ENCODE measurements at places on chromosomes 16 and 17.
A peak's percentile ranks its signal among the peaks of the same experiment; 100 is the strongest.

- no peak for DNase-seq
Observed at GRCh38 chr16:76959166-76959565, 231.8 kb upstream of the MON1B start.

GRCh38 chr17:35514564-35514963, 22.9 kb downstream of the SLFN12L start:
- DNase-seq, result no peak

GRCh38 chr16:20871941-20872815, 28.0 kb downstream of the DCUN1D3 start:
- peak; percentile 71 for DNase-seq

- DNase-seq, result peak; percentile 62
Observed at GRCh38 chr16:57185446-57185944, 344 bp downstream of the PSME3IP1 start.

DNA sequence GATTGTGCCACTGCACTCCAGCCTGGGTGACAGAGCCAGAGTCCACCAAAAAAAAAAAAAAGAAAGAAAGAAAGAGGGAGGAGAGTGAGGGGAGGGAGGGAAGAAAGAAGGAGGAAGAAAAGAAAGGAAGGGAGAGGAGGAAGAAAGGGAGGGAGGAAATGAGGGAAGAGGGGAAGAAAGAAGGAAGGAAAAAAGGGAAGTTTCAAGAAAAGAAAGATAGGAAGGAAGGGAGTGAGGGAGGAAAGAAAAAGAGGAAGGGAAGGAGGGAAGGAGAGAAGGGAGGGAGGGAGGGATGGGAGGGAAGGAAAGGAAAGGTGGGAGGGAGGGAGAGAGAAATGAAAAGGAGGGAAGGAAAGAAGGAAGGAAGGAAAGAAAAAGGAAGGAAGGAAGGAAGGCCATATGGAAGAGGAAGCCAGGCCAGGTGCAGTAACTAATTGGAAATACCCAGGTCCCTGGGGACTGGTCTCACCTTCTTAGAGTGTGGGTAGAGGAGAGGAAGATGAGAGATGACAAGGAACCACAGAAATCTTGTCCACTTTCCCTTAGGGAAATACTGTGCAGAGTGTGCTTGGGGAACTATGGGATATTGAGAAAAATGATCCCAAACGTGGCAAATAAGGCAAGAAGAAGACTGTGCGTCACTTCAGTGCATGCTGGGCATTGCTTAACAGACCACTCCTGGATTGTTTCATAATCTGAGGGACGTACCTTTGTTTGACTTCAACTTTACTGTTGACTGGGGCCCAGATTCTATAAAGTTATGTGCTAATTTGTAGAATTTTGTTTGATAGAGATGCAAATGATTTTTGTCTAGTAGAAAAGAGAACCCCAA, 15.1 kb upstream of the CSNK2A2 start:
- DNase-seq, result no peak

GRCh38 chr16:79379095-79379494, 221.4 kb downstream of the MAF start:
- DNase-seq, result no peak

GRCh38 chr16:8380311-8380710, 210.0 kb downstream of the TMEM114 start:
- no peak for DNase-seq

- DNase-seq, result peak; percentile 70
Observed at GRCh38 chr17:45160447-45161287, 1.0 kb upstream of the HEXIM2 start.

GRCh38 chr17:74659889-74660288, 36.4 kb upstream of the CD300E start:
- DNase-seq, result no peak

DNA sequence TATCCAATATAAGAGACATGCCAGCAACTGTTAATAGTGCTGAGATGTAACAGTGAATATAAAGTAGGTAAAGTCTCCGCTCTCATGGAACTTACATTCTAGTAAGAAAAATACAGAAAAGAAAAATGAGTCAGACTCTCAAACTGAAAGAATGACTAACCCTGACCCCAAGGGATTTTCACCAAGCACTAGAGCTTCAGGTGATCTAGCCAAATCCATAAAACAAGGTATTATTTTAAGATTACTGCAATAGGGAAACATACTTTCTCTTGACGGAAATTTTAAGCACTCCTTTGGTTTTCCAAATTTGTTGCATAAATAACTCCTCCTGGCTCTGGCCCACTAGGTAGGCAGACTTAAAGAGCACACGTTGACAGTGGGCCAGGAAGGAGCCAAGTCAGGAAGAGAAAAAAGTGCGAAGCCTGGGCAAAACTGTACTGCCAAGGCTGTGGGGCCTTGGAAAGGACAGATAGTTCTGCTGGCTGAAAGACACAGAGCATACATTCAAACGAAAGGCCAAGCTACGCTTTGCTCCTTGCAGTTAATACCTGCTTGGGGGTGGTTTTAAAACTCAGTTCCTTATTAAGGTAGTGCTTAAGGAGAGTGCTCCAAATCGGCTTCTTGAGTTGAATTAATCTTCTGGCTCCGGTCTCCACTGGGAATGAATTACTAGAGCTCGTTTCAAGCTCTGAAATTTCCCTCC, 1.4 kb downstream of the GOT2 start:
- DNase-seq, result peak; percentile 24

DNA sequence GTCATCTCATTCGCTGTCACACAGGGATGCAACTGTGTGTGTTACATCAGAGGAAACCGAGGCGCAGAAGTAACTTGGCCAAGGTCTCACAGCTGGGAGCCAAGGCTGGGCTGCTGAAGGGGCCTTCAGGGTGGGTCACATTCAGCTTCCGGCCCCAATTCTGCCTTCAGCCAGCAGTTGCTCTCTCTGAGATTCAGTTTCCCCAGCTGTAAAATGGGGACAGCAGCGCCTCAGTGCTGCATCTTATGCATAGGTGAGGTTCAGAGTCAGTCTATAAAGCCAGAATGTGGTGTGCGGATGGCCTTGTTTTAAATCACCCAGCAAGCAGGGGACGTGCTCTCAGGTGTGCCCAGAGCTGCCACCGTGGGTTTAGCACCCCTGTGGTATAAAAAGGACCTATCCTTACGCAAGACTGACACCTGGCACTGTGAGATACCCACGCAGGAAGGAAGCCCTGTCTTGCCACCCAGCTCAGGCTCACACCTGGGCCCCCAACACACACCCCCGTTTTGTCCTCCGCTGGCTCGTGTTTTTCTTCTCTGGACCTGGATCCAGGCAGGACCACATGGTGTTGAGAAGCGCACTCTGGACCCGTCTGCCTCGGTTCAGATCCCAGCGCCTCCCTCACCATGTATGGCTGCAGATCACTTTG, 94.6 kb upstream of the GSE1 start:
- DNase-seq, result no peak

- no peak for DNase-seq
Observed at GRCh38 chr16:7088711-7089110, 243.9 kb upstream of the RBFOX1 start.

- DNase-seq, result no peak
Observed at GRCh38 chr17:61459939-61460718, 7.9 kb downstream of the TBX4 start.

- no peak for DNase-seq
Observed at GRCh38 chr16:63890081-63890480, 1231.8 kb downstream of the CDH11 start.

DNA sequence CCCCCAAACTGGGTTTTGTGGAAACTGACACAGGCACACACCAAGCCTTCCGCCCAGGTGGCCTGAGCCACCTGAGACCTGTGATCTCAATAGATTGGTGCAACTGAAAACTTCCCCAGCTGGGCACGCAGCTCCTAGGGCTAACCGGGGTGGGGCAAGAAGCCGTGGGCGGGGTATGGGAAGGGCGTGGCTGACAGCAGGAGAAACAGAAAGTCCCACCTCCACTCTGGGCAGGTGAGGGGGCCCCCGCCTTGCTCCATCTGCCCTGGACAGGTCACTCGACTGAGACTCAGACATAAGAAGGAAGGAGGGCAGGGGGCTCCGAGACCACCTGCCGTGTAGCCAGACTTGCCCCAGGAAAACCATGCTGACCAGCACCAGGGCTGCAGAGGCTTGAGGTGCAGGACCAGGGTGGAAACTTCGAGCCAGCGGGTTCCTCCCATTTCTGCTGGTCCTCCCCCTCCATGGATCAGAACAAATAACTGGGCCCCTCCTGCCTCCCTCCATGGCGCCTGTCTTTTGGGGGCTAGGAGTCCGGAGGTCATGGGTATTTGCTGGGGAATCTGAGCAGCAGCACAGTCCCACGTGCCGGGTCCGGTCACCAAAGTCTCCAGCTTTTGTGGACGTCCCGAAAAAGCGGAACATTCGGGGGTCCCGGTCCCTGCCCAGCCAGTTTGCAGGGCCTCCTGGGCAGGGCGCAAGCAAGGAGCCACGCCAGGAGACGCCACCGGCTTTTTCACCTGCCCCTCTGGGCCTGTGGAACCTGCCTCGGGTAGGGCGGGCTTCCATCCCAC, 1.3 kb downstream of the TIMP2 start:
- DNase-seq, result peak; percentile 58

DNA sequence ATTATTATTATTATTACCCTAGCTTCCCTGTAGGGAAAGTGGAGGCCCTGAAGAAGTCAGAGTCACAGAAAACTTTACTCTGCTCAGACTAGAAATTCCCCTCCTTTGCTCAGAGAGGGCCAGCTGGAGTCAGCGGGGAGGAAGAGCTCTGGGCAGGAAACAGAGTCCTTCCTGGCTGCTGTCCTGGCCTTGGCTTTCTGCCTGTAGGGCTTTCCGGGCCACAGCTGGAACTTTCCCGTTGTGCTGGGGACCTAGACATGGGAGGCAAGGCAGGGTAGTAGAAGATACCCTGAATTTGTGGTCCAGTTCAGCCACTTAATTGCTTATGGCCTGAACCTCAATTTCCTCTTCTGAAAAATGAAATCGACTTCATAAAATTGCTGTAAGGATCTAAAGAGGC, 14.0 kb upstream of the CCL2 start:
- no peak for DNase-seq

DNA sequence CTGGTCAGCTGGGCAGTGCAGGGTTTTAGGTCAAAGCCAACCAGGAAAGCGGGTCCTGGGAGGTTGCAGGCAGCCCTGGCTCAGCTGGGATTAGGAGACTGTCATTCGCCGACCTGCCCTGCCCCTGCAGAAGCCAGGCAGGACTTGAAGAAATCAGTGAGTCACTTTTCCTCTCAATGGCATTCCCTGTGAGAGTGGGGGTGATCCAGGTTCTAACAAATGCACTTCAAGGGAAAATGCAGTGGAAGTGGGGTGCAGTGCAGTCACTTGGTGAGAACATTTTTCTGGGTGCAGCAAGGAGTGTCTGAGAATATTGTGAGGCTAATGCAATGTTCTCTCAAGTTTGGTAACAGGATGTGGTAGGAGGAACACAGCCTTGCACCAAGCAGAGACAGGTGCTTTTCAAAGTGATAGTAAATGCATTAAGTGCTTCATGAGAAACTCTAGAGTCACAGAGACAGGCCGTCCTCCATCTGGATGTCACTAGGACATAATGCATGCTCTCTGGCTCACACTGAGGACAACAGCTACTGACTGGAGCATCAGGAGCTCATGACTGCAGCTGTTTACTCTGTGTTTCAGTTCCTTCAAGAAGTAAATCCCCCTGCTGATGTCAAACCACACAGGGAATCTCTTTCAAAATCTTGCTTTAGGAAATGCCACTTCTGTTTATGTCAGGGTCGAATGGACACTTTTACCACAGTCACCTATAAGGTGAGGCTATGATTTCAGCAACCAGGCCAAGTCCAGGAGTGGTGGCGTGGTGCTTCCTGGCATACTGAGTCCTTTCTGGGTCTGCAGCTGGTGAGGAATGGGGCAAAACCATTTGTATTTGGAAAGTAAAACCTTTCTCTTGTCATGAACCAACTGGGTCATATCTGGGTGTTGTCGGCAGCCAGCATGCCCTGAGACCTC, 16.7 kb downstream of the CDK5R1 start:
- DNase-seq, result peak; percentile 41

- DNase-seq, result no peak
Observed at GRCh38 chr16:73040735-73041402, 7.1 kb downstream of the ZFHX3 start.

- no peak for DNase-seq
Observed at GRCh38 chr17:30556374-30557332, 79.4 kb downstream of the GOSR1 start.

Data from hematopoietic multipotent progenitor cell treated with erythropoietin and hydrocortisone succinate and interleukin-3 and kit ligand, for 6 days (in vitro differentiated cells).